ENCODE measurements at places on chromosomes 2 and 18.
A peak's percentile ranks its signal among the peaks of the same experiment; 100 is the strongest.

DNA sequence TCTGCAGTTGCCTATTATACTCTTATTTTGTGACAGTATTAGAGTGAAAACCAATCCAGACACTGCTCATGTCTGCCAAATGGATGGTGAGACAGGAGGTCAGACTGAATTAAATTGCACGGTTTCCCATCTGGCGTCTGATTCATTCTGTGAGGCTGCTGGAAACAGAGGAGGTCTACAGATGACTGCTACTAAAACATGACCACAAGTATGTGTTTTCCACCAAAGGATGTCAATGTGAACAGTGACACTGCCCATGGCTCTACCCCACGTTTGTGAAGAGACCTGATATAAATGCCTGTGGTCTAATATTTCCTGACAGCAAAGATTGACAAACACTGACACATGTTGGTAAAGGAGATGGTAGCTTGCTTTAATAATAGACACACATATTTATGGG, 104.3 kb upstream of the ST6GAL2 start:
- DNase-seq = no peak

- no peak for DNase-seq
Measured at GRCh38 chr2:17747684-17748452, 5.7 kb downstream of the SMC6 start.

- DNase-seq = no peak
Measured at GRCh38 chr2:114010001-114010400, 120.1 kb downstream of the ACTR3 start.

- DNase-seq = no peak
Measured at GRCh38 chr18:32804134-32804888, 31.5 kb upstream of the KLHL14 start.

DNA sequence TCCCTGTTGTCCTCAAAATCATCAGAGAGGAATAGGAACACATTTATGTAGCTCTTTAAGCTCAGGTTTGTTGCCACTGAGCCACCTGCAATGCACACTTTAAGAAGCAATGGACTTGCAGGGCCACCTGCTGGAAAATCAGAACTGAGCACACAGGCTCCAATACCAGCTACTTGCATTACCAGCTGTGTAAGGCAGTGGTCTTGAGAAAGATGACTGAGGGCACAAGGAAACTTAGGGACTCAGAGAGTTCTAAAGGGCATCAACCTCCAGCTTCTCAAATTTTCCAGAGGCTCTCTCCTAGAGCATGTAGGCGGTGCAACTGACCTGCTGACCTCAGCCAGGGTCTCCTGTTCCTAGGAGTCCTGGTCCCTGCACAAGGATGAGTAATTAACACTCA, 2.5 kb upstream of the CNDP2 start:
- DNase-seq = peak; percentile 28
